Right ventricle myocardium superior (tissue), 1 donor: ENCODE measurements at places on chromosomes 6 and 20. TPM values are rescaled to one million over a fixed set of nuclear protein-coding genes. Genes with fewer than 3 reads are reported as not detected.
A peak's percentile ranks its signal among the peaks of the same experiment; 100 is the strongest.

The BMP7 gene
- 23.2 TPM for total RNA-seq

The CST11 gene
- total RNA-seq = not detected

The OR2J3 gene
- total RNA-seq = not detected

The SLC12A5 gene
- not detected for total RNA-seq

The ACOT8 gene
- total RNA-seq = 28.1 TPM

The TMEM244 gene
- not detected for total RNA-seq

The CTAGE9 gene
- total RNA-seq = not detected

The ADGB gene
- not detected for total RNA-seq

- peak; percentile 53 for DNase-seq
Observed at GRCh38 chr6:26044140-26045064, 42.8 kb upstream of the HFE start.

DNA sequence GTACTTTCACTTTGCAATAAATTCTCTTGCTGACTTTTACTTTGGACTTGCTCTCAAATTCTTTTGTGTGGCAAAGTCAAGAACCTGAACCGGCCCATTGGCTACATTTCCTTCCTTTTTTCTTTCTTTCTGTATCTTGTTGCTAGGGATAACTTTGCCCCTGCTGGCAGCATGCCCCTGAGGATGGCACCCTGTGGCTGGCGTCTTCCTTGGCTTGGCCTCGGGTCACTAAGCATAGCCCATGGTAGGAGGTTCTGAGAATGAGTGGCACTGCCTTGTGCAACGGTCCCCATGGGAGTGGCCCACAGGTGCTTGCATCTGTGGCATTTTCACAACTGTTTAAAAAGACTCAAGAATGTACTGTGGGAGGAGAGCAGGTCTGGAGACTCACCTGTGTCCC, 14.0 kb upstream of the HLA-F start:
- DNase-seq = no peak

GRCh38 chr20:699811-700338, 24.3 kb upstream of the SCRT2 start:
- DNase-seq = peak; percentile 88

- DNase-seq = peak; percentile 99
Observed at GRCh38 chr20:34876406-34877282, at the start of gene ACSS2. TSS of gene ACSS2 (plus strand) at chr20:34876612. CDS start at chr20:34876646, 34 bp downstream.

DNA sequence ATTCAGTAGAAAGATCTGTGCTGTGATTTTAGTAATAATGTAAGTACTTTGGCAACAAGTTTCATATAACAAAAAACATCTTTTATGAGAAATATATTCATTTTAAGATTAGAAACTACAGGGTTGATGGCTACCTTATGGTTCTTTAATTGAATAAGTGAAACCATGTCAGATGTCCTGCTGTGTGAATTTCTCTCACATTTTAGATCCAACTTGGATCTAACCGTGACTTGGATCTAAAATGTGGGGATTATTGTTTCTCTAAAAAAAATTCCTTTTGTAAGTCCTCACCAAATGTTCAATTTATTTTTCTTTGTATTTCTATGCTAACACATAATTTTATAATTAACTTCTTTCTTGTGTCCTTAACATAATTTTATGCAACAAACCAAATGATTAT, 30.4 kb downstream of the ZC2HC1B start:
- DNase-seq = no peak

GRCh38 chr6:109239160-109239559, 143.1 kb downstream of the CD164 start:
- DNase-seq = no peak

- no peak for DNase-seq
Observed at GRCh38 chr6:90204327-90205056, 92.2 kb downstream of the BACH2 start.

GRCh38 chr6:97294451-97294850, 11.4 kb upstream of the MMS22L start:
- DNase-seq = no peak

DNA sequence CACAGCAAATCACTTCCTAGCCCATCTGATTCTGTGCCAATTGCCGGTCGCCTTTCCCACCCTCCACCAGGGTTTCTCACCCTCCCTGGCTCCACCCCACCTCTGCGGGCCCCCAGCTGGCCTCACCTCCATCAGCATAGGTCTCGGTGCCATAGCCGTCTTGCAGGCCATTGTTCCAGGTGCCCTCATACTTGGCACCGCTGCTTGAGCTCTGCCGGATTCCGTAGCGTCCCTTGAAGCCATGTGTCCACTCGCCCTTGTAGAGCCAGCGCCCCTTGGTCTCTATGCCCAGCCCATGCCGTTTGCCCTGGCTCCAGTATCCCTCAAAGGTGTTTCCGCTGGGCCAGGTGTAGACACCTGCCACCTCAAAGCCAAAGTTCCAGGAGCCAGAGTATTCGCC, 787 bp downstream of the JPH2 start:
- no peak for DNase-seq

GRCh38 chr20:59676851-59677182, 72.5 kb downstream of the PHACTR3 start:
- no peak for DNase-seq

- DNase-seq = no peak
Observed at GRCh38 chr6:151293688-151294016, 53.9 kb downstream of the AKAP12 start.

DNA sequence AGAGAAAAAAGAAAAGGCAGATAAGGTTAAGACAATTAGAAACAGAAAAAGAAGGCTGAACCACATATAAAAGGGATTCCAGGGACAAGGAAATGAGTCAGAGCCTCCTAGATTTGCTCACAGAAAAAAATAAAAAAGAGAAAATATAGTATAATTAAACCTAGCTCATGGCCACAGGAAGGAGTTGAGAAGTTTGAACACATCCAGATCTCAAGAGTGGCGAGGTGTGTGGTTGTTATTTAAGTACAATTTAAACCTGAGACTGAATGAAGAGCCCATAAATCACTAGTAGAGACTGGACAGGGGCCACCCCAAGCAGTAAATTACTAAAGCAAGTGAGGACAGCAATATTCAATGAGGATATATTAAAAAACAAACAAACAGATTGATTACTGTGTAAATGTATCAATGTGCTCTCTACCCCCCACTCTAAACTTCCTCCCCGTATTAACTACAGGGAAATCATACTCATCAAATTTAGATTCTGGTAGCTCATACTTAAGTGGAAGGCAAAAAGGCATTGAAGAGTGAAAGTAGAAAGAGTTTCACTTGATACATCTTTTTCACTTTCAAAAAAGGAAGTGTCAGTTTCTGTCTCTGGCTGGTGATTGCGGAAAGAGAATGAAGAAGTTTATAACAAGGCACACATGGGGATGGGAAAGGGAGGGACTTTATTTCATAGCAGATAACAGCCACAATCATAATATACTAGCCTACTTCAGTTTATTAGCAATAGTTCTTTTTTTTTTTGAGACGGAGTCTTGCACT, 49.3 kb upstream of the SCAF8 start:
- no peak for DNase-seq

DNA sequence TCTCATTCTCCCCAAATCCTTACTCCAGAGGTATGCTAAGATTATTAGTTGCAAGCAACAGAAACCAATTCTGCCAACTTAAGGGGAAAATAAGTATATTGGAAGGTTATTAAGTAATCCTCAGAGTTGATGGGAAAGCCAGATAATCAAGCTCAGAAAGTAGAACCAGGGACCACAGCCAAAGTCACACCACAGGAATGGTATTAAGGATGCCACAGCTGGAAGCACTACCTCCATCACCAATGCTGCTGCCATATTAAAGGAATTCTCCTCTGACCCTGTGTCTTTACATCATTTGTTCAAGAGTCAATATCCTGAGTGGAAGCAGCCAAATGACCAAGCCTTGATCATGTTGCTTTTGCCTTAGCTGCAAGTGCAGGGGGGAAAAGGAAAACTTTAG, 9.9 kb downstream of the PROCR start:
- no peak for DNase-seq

DNA sequence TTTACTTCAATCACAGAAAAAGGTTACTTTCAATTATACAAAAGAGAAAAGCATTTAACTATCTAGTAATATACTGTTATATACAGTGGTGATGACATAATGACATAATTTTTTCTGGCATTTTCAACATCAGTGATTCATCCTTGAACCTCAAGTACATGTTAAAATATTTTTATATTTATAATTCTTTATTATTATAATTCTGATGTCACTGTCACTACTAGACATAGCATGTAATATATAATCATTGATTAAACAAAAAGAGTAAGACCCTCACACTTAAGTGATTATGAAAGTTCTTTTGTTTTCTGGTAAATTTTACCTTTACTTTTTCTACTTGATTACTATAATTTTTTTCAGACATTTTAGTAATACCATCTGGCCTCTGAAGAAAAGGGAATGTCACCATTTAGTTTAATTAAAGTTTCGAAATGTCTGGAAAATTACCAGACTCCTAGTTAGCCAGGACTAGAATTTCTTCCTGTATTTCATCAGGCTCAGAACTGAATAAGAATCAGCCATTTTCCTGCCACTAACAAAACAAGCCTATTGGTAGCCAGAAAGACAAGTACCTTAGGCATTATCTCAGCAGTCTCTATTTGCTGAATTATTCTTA, 71.5 kb downstream of the FILIP1 start:
- no peak for DNase-seq

DNA sequence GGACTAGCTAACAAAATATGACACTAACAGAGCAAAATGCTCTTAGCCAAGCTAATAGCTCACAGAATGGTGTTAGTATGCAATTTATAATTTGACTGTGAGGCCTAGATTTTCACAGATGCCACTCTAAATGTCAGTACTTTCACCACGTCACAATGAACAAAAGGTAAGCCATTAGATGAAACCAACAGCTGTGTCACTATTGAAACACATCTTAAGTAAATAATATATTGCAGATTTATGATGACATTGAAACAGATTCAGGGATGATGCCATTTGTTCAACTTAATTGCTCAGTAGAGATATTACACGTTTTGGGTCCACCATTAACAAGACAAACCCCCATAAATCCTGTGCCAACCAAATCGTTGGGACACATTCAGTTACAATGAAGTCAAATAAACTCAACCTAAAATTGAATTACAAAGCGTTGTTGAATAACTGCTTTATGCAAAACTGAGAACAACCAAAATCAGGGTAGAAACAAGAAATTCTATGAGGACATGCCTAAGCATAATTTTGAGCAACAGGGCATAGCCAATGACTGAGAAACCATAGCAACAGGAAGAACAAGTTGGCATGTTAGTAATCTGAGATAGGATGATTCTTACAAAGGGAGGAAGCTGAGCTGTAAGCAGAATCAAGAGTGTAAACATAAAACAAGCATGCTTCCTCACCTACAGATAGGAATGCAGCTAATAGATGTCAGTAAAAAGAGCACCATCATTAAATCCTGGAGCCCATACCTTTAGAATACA, 85.6 kb upstream of the KHDRBS2 start:
- no peak for DNase-seq

DNA sequence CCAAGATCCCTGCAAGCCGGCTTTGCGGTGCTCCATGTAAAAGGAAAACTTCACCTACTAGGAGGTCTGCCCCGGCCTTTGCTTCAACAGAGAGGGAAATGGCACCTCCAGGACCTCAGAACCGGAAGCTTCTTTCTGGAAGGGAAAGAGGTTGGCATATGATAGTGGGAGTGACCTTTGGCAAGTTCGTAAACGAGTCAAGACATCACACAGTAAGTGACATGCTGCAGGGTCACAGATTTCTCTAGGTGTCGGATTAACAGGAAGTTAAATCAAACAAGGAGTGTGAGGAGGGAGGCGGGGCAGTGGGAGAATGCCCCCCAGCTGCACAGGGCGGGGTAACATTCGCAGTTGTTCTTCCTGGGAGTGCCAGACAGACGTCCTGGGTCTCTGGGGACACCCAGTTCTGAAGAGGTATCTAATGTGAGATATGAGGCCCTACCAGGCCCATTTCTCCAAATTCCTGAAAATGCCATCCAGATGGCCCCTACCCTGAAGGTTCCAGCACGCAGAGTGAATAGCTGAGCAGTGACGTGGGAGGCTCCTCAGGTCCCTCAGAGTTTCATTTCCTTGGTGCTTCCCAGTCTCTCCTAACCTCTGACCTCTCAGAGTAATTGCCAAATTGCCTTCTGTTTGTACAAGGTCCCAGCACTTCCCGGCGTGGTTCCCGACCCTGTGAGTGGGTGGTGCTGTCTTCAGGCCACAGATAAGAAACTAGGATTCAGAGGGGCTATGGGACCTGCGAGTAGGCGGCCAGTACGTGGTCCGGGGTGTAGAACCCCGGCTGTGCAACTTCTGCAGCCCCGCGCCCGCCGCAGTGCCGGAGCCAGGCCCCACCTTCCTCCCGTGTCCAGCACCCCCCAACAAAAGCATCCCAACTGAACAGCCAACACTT, 1.9 kb downstream of the RRBP1 start:
- DNase-seq = peak; percentile 72

DNA sequence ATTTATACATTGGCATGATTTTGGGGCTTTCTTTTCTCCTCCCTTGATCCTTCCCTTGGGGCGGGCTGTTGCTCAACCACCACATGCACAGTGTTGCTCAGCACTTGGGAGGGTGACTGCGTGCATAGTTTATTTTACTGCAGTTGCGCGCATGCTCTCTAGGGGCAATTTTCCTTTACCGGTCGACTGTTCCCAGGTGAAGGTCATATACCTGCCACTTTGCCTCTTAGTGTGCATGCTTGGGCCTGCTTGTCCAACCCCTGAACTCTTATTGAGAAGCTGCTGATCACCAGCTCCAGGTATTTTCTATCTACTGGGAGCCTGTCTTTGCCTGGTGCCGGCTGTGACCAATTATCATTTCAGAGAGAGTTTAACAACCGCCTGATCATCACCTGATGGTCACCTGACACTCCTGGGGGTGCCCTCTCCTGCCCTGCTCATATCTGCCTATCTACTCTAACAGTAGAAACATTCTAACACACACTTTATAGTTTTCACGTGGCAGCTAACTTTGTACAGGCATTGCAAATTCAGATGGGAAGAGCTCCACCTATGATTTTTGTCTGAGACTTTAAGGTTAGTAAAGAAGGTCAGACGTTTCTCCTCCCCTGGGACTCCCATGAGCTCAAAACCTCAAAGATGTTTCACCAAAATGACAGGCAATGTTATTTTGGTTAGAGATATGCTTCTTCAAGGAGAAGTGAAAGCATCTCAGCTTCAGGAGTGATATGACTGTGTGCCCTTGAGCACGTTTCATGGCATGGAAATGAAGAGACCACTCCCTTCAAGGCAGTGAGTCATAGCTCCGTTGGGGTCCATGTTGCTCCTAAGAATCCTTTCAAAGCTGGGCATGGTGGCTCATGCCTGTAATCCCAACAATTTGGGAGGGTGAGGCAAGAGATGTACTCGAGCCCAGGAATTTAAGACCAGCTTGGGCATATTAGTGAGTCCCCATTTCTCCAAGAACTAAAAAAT, 227.5 kb upstream of the MYLIP start:
- peak; percentile 66 for DNase-seq

DNA sequence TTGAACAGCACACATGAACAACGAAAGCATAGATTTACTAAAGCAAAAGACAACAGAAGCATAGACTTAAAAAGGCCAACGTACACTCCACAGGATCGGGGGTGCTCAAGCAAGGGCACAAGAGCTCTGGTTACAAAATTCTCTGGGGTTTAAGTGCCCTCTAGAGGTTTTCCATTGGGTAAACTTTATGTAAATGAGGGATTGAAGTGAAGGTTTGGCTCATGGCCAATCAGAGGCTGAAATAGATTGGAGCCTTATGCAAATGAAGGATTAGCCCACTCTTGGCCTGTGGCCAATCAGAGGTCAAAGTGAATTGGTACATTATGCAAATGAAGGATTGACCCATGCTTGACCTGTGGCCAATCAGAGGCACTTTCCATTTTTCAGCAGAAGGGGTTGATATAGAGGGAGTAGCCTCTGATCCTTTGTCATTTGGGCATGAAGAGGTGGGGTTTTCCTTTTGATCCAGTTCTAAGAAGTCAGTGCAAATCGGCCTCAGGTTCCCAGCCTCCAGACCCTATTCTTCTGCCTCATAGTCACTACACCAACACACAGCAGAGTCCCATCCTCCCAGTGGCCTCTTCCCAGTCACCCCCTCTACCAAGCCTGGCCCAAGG, 244.9 kb downstream of the THBS2 start:
- no peak for DNase-seq
